Activated CD4-positive, alpha-beta T cell treated with anti-CD3 and anti-CD28 coated beads, Interleukin-2, amount 50 U/mL, for 4 hours (primary cell): ENCODE measurements at places on chromosomes 7 and 10.

DNA sequence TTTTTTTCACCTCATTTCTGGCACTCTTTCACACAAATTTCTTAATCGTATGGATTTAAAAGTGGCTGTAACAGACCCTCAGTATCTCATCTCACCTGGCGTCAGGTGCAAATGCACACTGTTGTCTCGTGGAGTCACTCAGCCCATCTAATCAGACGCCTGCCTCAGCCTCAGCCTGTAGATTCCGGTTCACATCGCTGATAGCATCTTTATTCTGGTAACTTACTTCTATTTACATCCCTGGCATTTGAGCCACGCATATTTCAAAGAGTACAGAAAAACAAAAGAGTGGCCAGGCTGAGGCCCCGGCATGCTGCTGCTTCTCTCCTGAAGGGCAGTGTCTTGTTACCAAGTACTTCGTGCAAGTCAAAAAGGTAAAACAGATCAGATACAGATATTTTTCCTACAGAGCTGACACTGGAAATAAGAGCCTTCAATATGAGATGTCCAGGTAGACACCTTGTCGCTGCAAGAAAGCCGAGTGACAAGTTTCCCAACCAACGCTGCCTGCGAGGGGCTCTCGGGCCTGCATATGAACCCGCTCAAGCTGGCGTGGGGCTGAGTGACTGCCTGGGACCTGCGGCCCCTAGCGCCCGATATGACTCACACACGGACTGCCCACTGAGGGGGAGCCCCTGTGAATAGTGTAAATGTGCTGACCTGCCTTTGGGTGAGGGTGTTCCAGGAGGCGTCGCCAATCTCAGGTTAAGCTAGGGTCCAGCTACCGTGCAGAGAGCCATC is 4.3 kb downstream of the VIPR2 start:
- DNase-seq = no peak

GRCh38 chr10:17237915-17238444 is 9.9 kb downstream of the VIM start:
- no peak for DNase-seq

GRCh38 chr10:95214369-95214768 is 20.3 kb downstream of the ACSM6 start:
- no peak for DNase-seq

GRCh38 chr10:6563731-6564130 is 16.3 kb downstream of the PRKCQ start:
- DNase-seq = no peak

DNA sequence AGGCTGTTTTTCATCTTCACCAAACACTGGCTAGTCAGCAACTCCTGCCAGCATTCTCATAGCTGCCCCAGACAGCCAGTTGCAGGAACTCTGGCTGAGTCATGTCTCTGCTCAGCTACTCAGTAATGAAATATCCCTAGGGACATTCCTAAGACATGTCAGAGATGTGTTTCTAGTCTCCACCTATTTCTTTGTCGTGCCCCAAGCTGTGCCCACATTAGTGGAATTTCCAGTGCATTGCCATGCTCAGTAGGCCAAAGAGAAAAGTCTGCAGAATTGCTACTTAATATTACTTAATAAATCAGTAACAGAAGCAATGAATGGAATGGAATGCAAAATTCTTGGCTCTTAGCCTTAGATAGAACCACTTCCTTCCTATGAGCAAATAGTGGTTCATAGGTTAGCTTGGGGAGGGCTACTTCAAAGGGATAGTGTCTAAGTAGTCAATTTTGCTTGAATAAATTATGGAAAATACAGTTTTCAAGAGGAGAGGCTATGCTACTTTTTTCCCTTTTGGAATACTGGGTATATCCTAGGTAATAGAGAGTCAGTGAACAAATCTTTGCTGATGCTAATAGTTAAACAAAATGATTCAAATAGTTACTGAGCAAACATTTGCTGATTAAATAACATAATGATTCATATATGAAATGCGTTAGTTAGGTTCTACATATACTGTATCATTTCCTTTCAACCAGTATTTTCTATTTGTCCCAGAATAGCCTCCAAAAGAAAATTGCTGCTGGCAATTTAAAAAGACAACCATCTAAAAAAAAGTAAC is 23.6 kb upstream of the SEMA3C start:
- DNase-seq = no peak

DNA sequence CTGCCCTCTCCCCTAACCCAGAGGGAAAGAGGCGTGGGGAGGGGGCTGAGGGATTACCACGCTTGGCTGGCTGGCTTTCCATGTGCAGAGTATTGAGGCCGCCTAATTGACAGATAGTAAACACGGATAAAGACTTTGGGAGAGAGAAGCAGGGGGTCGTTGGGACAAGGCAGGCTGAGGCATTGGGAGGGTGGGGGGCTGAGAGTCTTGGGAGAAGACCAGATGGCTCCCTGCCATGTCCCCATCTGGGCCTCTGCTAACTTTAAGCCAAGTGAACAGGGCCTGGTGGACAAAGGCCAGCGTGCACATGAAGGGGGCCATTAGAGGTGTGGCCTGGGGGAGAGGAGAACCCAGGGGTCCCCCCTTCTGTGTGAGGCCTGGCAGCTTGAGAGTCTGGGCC is 55.4 kb upstream of the MXI1 start:
- no peak for DNase-seq

- no peak for DNase-seq
These were observed 54.6 kb downstream of the HTR5A start for GRCh38 chr7:155124706-155125105.

DNA sequence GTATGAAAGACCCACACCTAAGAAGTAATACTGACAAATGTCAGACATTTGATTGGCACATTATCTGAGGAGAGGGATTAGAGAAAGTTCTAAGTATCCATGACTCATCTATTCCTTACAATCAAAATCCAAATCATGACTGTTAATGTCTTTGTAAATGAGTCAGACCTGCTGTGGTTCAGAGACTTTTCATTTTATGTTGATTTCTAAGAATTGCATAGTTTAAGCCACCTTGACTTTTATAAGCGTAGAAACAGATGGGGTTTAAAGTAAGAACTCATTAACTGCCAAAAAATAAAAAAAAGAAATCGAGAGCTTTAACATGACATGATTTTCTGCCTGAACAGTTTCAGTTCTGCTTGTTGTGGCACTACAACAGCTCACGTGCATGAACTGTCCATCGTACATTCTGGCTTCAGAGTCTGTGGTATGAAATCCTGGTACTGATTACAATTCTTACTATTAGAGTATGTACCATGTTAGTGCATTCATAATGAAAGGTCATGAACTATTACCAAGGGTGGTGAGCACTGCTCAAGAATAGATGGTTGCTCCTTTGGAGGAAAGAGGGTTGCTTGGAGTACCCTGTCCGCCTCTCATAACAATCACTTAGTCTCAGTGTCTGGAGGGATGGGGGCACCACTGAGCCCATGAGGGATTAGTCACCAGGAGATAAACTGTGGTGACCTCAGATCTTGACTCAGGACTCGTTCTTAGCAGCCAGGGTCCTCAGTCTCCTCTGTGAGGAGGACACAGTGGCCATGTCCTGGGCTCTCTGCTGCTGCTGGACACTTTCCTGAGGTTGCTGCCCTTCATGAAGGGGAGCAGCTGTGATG is 42.2 kb downstream of the ACSM6 start:
- DNase-seq = no peak

DNA sequence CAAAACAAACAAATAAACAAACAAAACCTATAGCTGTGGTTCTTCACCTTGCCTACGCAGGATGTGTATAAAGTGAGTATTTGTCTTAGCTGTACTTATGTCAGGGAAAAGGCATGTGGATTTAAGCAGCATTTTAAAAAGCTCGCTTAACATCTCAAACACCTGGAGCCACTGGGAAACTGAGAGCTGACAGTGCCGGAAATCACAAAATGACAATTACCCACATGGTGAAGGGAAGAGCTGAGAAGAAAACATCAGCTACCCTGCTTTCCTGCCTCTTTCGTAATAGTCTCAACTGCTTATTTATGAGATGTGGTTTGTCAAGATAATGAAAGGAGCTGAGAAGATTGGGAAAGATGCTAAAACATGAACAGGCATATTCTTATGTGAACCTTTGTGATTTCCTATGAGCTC is 31.1 kb upstream of the MSMB start:
- no peak for DNase-seq

DNA sequence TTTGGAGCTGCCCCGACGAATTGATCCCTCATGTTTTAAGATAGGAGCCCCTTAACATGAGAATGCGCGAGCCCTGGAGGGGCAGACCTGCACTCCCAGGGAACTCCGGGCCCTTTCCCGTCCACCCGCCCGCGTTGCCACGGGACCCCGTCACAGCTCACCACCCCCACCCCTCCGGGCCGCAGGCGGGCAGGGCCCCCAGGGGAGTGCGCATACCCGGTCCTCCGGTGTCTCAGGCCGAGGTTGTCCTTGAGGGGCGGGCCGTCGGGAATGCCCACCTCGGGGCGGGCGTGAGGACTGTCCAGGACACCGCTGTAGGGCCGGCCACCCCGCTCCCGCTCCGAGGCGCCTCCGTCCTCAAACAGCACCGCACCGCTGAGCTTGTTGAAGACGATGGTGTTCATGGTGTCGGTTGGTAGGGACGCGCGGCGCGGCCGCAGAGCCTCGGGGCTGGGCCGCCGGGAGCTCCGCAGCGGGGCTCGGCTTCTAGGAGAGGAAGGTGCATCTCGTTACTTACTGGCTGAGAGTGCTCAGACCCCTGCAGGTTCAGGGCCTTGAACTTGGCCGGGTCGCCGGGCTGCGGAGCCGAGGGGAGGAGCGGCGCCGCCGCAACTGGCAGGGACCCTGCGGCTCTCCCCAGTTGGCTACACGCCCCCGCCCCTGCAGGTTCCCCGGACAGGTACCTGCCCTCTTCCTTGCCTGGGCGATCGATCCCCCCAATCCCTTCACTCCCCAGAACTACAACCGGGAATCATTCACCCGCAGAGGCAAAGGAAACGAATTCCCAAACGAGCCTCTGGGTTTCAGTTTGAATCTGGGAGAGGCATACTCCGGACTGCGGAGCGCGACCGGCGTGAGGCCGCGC is 2.4 kb downstream of the MKX start:
- peak; percentile 10 for DNase-seq

DNA sequence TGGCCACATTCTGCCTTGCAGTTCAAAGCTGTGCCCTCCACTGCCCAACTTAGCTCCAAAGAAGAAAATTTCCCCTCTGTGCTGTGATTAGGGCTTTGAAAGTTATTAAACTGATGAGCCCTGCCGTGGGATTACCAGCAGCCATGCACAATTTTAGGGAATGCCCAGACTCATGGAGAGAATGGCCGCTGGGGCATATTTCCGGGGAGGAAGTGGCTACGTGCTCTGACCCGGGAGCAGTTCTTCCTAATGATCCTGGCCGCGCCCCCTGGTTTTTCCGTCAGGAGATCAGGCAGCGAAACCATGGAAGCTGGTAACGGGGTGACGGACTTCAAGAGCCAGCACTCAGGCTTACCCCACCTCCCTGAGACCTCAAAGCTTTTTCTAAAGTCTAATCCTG is 365.5 kb upstream of the PFKP start:
- DNase-seq = no peak

DNA sequence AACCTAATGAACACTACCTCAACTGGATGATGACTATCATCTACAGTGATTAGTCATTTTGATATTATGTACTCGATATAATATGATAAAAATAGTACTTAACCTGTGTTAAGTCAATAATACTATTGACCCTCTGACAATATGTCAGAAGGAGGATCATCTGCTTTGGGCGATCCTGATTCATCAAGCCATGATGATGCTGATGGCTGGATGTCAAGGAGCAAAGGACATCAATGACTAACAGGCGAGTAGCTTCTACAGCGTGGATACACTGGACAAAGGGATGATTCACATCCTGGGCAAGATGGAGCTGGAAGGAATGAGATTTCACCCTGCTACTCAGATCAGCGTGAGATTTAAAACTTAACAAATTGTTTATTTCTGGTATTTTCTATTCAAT is 94.4 kb upstream of the SKAP2 start:
- DNase-seq = no peak

- DNase-seq = no peak
These were observed 594.5 kb downstream of the SDK1 start for GRCh38 chr7:3895341-3896116.

DNA sequence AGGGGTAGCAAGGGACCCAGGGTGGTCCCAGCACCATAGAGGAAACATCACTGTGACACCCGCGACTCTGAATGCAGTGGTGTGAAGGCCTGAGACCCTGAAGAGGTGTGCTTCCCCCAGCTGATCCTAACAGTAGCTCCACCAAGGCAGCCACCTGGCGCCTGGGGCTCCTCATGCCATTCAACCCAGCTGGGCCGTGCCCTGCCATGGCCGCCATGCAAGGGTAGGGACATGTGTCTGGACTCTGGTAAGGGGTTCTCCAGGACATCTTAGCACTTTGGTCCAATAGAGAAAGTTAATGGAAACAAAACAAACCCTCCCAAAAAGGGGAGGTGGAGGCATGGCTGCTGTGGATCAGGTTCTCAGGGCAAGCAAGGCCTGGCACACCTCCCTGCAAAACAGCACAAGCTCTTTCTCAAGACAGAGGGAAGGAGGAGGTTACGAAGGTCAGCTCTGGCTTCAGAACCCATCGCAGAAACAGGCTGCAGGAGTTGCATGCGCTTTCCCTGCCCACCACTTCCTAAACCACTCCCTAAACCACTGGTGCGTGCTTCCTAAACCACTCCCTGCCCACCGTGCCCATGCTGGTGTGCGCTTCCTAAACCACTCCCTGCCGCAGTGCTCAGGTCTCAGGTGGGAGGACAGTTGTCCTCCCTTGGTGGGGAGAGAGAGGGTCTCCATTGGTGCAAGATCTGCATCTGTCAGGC is 108.7 kb downstream of the LARP4B start:
- no peak for DNase-seq

GRCh38 chr7:39540320-39540719 is 25.9 kb upstream of the YAE1 start:
- no peak for DNase-seq

GRCh38 chr10:7515439-7515838 is 104.6 kb upstream of the SFMBT2 start:
- no peak for DNase-seq

DNA sequence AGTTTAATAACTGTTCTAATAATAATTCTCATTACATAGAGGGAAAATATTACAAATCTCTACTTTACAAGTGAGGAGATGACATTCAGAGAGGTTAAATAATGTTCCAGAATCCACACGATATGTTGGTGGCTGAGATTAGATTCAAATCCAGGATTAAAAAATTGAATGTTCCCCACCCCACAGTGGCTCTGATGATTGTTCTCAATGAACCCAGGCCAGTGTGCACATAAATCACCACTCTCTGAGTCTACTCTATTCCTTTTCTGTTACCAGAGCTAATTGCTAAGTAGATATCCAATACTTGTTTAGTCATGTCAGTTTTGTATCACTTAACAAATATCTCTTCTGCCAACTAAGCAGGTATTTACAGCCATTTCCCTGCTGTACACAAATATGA is 281.0 kb downstream of the ABCA13 start:
- no peak for DNase-seq

DNA sequence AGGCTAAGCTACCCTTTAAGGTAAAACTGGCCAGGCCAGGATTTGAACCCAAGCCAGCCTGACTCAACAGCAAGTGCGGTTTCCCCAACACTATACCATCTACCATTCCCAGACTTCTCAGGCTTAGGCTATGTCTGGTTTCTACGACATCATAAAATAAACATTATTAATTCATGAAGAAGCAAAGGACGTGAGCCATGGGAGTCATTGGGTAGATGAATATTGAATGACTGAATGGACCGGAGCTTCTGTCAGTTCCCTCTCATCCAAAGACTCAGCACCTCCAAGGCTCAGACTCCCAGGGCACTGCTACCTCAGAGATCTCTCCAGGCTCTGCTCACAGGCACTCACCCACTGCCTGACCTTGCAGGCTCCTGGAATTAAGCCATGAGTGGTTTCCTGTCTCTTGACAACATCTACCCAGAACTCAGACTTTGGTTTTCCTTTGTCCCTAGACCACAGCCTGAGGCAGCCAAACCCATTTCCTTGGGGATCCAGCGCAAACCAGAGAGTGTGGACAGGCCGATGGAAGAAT is 64.6 kb upstream of the STEAP1B start:
- DNase-seq = no peak
